ENCODE measurements at places on chromosomes 5 and 9. TPM values are rescaled to one million over a fixed set of nuclear protein-coding genes. Genes with fewer than 3 reads are reported as not detected.

DNA sequence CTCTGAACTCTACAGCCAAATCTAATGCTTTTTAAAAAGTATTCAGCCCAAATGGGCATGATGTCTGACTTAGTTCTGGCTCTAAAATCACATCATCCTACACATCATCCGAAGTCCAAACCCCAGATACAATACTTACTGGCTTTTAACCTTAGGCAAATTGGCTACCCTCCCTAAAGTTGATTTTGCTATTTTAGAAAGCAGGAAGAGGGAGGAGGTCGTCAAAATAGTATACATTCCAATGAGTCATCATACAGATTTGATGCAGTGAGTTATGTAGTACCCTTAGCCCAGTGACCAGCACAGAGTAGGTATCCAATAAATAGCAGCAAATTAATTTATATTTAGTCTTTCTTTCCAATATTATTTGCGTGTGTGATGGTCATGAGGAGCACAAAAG, 582.0 kb upstream of the TUSC1 start:
- no peak overlapping the region for H3K4me3 ChIP-seq
- DNase-seq = no peak
- no peaks in the 10 kb centered on the region for H3K36me3 ChIP-seq
- H3K27ac ChIP-seq = no peak overlapping the region
- no peaks in the 10 kb centered on the region for H3K4me1 ChIP-seq
- H3K27me3 ChIP-seq = no peaks in the 10 kb centered on the region

DNA sequence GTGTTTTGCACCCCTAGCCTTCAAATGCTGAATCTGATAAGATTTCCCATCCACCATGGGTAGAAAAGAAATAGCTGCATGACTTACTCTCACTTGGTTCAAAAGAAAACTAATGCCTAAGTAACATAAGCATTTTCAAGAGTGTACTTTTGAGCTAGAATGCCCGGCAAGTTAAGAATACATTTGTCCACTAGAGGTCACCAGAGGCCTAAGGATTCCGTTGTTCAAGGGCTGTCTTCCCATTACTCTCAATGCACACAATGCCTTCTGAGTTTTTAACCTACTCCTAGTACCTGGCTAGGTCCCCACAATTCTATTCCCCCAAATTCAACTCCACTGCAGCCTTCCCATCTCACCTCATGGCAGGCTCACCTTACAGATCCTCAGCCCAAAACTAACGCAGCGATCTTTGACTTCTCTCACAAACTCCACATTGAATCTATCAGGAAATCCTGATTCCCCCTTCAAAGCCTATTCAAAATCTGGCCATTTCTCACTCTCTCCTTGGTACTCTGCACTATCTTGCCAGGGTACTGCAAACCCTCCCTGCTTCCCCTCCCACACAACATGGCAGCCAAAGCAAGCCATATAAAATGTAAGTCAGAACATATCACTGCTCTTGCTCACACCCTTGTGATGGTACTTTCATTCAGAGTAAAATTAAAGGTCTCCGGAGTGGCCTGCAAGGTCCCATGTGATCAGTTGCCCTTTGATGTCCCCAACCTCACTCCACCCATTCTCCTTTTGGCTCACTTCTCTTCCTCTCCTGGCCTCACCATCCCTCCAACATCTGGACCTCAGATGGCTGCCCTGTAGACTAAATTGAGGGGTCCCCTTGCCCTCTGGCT, 13.4 kb downstream of the OXCT1 start:
- H3K27ac ChIP-seq = no peak overlapping the region
- no peaks in the 10 kb centered on the region for H3K27me3 ChIP-seq
- DNase-seq = no peak
- peaks cover 31% of the 10 kb centered on the region for H3K36me3 ChIP-seq
- H3K4me3 ChIP-seq = no peak overlapping the region

DNA sequence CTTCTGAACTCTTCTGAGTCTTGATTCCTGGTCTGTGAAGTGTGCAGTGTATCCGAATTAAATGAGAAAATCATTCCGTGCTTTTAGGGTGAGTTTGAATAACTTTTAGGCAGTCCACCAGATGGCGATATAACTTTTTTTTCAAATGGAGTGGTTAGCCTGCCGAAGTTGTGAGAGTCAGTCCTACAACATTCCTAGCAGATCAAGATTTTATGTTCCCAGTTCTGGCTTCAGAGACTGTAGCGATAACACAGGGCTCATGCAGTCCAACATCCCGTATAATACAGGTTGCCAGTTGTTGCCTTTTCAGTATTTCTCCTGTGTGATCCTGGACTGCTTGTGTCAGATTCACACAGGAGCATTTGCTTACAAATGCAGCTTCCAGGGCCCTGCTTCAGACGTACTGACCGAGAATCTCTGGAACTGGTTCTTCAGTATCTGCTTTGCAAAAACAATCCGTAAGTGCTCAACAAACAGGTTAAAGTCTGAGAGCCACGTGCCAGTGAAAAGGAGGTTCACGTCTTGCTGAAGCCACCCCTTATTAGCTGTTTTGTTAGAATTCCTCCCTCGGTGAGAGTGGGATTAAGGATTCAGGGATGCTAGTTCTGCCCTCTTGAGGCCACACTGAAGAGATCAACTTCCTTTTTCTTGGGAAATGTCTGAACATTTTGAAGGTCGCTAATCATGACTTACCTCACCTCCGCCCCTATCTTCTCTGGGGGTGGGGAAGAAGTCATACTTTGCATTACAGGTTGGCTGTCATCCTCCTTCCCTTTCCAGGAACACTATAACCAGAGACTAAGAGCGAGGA, 22.8 kb downstream of the SMIM3 start:
- DNase-seq = no peak
- no peaks in the 10 kb centered on the region for H3K27me3 ChIP-seq
- H3K27ac ChIP-seq = peak overlapping the region; percentile 42
- H3K4me1 ChIP-seq = peaks cover 12% of the 10 kb centered on the region
- H3K4me3 ChIP-seq = peak overlapping the region; percentile 44

DNA sequence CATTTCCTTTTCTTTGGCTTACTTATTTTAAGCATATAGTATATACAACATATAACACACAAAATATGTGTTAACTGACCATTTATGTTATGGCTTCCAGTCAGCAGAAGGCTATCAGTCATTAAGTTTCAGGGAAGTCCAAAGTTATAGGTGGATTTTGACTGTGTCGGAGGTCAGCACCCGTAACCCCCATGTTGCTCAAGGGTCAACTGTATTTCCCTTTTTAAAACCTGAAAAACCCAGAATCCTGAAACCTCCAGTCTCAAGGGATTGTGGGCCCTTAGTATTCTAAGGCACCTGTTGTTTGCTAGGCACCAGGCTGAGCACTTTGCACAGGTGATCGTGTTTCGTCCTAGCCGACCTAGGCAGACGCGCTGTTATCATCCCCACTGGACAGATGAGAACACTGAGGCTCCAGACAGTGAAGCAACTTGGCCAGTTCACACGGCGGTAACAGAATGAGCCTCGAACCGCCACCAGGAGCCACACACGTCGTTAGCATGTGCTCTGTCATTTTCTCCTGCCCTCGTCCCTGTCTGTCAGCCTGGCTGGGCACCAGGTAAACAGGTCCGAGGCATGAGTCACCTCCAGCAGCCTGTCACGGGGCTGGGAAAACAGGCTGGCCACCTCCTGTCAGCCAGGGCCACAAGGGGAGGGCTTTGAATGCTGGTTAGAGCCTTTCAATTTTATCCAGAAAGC, 39.9 kb downstream of the DUSP1 start:
- H3K27ac ChIP-seq = peak overlapping the region; percentile 97
- H3K4me3 ChIP-seq = no peak overlapping the region
- DNase-seq = peak; percentile 75
- no peaks in the 10 kb centered on the region for H3K27me3 ChIP-seq
- H3K4me1 ChIP-seq = peaks cover 30% of the 10 kb centered on the region
- no peaks in the 10 kb centered on the region for H3K36me3 ChIP-seq

DNA sequence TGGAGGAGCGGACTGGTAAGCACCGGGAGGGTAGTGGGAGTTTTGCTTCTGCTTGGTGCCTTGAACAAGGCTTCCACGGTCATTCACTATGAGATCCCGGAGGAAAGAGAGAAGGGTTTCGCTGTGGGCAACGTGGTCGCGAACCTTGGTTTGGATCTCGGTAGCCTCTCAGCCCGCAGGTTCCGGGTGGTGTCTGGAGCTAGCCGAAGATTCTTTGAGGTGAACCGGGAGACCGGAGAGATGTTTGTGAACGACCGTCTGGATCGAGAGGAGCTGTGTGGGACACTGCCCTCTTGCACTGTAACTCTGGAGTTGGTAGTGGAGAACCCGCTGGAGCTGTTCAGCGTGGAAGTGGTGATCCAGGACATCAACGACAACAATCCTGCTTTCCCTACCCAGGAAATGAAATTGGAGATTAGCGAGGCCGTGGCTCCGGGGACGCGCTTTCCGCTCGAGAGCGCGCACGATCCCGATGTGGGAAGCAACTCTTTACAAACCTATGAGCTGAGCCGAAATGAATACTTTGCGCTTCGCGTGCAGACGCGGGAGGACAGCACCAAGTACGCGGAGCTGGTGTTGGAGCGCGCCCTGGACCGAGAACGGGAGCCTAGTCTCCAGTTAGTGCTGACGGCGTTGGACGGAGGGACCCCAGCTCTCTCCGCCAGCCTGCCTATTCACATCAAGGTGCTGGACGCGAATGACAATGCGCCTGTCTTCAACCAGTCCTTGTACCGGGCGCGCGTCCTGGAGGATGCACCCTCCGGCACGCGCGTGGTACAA, 556 bp downstream of the PCDHGC3 start:
- H3K27ac ChIP-seq = peak overlapping the region; percentile 79
- peaks cover 13% of the 10 kb centered on the region for H3K27me3 ChIP-seq
- H3K4me1 ChIP-seq = peaks cover 40% of the 10 kb centered on the region

DNA sequence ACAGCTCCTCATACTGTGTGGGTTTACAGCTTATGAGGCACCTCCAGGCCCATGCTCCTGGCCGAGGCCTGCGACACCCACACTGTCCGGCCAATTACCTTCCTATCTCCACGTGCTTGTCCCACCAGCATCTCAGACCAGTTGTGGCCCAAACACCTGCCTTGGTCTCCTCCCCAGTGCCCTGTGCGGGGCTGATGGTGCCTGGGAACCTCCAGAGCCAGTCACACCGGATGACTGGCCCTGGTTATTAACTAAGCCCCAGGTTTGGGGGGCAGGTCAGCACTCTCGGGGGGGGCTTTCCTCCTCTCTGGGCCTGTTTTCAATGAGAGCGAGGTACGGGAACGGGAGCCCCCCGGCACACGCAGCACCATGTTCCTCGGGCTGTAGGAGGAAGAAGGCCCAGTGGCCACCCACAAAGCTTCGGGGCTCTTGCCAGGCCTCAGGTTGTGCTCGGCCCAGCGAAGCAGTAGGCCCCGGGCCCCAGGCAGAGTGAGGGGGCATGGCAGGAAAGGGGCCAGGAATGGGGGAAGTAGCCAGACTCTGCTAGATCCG, 76.0 kb upstream of the PHYKPL start:
- H3K4me1 ChIP-seq = no peaks in the 10 kb centered on the region
- H3K36me3 ChIP-seq = no peaks in the 10 kb centered on the region
- peak; percentile 27 for DNase-seq
- no peak overlapping the region for H3K4me3 ChIP-seq
- no peak overlapping the region for H3K27ac ChIP-seq

DNA sequence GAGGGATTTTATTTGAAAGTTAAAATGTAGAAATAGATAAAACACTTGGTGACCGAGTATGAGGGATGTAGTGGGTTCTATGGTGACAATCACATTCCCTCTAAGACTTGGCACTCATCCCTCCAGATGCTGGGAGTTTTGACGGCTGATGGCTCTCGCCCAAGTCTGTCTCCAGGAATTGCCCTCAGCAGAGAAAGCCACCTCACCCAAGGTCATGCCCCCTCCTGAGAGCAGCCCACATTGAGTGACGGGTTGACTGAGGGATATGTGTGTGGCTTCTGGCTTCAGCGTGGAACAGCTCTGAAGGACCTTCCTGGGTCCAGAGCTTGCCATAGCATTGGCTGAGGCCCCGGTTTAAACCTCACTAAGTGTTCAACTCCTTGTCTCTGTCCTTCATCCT, 19.4 kb downstream of the CAVIN4 start:
- no peaks in the 10 kb centered on the region for H3K36me3 ChIP-seq
- H3K4me1 ChIP-seq = peaks cover 10% of the 10 kb centered on the region
- H3K27ac ChIP-seq = no peak overlapping the region
- no peak overlapping the region for H3K4me3 ChIP-seq
- no peaks in the 10 kb centered on the region for H3K27me3 ChIP-seq
- no peak for DNase-seq

C9orf85 gene
- 11.1 TPM for total RNA-seq

- no peak overlapping the region for H3K27ac ChIP-seq
- H3K36me3 ChIP-seq = no peaks in the 10 kb centered on the region
- no peak overlapping the region for H3K4me3 ChIP-seq
- H3K4me1 ChIP-seq = peaks cover 4% of the 10 kb centered on the region
- DNase-seq = no peak
- H3K27me3 ChIP-seq = no peaks in the 10 kb centered on the region
These were observed 79.5 kb upstream of the FAM169A start for GRCh38 chr5:74945561-74946165.

- H3K4me1 ChIP-seq = no peaks in the 10 kb centered on the region
- no peak overlapping the region for H3K4me3 ChIP-seq
- DNase-seq = no peak
- H3K27me3 ChIP-seq = no peaks in the 10 kb centered on the region
- H3K36me3 ChIP-seq = peaks cover 22% of the 10 kb centered on the region
- no peak overlapping the region for H3K27ac ChIP-seq
These were observed 13.5 kb downstream of the EFCAB9 start for GRCh38 chr5:172207511-172207910.

PAIP2 gene
- total RNA-seq = 84.1 TPM

Measured in lower lobe of right lung (tissue), 2 donors.